NCI-H1694 (cell line): ENCODE measurements at places on chromosomes 4 and X.

GRCh38 chr4:138953961-138954371 lies 61.6 kb upstream of the NOCT start:
- no peak for DNase-seq

- DNase-seq = no peak
These were observed 1088.8 kb downstream of the ADGRL3 start for GRCh38 chr4:62288808-62289541.

DNA sequence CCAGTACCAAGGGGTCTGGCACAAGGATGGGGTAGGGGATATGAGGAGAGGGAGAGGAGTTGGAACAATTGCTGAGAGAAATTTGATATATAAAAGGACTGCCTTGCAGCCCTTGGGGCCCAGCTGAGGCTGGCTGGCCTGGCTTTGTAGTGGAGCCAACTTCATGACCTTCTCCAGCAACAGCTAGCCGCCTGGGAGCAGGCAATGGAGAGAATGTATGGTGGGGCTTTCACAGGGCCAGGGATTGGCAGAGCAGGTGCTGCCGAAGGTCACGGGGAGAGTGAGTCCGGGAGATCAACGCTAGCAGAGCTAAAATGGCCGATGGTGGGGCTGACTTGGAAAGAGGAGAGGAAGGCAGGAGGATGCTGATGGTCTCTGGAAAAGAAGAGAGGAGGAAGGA lies 120.4 kb upstream of the SMIM10 start:
- DNase-seq = no peak

GRCh38 chr4:152104356-152104755 lies 343.5 kb upstream of the GATB start:
- no peak for DNase-seq

DNA sequence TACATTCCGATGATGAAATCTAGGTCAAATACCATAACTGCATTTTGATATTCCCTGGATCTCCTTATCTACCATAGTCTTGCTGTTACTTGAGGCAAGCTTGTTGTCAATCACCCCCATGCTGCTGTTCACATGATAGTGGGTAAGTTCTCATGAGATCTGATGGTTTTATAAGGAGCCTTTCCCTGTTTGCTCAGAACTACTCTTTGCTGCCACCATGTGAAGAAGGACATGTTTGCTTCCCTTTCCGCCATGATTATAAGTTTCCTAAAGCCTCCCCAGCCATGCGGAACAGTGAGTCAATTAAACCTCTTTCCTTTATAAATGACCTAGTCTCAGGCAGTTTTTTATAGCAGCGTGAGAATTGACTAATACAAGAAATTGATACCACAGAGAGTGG lies 432.0 kb downstream of the GLUD2 start:
- DNase-seq = no peak

DNA sequence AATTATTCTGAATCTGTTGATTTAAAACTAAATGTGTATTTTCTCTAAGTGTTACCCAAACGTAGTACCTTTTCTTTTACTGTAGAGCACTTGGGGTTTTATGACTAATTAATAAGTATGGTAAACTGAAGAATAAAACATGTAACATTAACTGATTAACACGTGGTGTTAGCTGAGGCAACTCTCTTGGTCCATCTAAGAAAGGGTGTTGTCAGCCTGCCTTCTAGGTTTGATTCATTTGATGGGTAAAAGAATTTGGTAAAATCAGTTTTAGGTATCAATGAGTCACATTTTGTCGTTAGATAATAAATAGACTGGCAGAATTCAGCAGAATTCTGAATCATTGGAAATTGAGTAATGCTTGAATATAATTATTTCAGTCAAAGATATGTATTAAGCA lies 99.7 kb downstream of the AFF1 start:
- DNase-seq = no peak

DNA sequence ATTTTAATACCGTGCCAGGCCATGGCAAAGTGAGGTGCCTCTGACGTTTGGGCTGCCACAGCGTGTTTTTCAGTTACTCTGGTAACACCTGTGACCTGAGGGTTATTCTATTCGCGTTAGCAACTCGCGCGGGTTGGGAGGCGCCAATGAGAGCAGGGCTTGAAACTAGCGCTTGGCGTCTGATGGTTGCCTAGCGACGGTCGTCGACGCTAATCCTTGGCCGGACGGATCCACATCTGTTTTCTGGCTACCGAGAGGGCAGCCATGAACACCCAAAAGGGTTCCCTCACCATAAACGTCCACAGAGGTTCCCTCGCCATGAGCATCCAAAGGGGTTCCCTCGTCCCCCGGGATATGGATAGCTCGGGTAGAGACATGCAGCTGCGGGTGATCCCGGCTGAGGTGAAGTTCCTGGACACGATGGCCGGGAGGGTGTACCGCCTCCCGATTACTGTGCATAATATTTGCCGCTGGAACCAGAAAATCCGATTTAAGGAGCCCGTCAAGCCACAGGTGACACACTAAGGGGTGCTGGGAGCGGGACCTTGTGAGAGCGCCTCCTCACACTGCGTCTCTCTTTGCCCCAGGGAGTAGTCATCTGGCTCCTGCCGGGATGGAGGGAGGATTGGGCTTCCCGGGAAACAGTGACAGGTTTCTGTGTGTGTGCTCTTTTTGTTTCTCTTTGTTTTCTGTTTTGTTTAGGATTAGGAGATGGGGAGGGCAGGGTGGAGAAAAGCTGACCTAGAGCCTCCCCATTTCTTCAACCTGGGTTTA lies at the start of gene CFAP47:
Gene CFAP47, plus strand, starts transcription at position 199 of the 774 bp plus-strand sequence. Its CDS starts 66 bp downstream, at position 265.
- DNase-seq = no peak

GRCh38 chr4:8637456-8637984 lies 45.0 kb downstream of the CPZ start:
- DNase-seq = no peak

DNA sequence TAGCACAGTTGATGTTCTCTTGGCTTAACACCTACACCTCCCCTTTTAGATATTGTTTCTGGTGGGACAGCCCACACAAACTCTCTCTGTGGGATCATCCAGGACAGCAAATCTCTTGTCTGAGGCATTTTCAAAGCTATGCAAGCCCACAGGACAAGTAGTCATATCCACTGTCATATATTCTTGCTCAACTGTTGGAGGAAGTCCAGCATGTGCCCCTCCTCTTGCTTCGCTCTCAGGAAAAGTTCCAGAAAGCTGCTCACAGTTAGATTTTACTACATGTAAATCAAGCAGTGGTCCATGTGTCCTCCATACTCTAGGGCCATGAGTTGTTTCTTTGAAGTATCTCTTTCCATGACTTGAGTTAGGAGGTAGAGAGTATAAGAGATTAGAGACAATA lies 260.7 kb downstream of the INPP4B start:
- DNase-seq = no peak

GRCh38 chr4:5828005-5828391 lies 64.9 kb downstream of the CRMP1 start:
- DNase-seq = no peak
